Dorsolateral prefrontal cortex (tissue), 122 donors: ENCODE measurements at places on chromosomes 3 and 15. TPM values are rescaled to one million over a fixed set of nuclear protein-coding genes. Genes with fewer than 3 reads are reported as not detected.

Gene LYZL4
- total RNA-seq, result 0.96 TPM

Gene STARD9
- total RNA-seq, result 38.7 TPM

- no peak for DNase-seq
Measured at GRCh38 chr3:89306540-89306939, 199.1 kb downstream of the EPHA3 start.

- no peak for DNase-seq
Measured at GRCh38 chr3:100060685-100061484, 53.4 kb downstream of the FILIP1L start.

DNA sequence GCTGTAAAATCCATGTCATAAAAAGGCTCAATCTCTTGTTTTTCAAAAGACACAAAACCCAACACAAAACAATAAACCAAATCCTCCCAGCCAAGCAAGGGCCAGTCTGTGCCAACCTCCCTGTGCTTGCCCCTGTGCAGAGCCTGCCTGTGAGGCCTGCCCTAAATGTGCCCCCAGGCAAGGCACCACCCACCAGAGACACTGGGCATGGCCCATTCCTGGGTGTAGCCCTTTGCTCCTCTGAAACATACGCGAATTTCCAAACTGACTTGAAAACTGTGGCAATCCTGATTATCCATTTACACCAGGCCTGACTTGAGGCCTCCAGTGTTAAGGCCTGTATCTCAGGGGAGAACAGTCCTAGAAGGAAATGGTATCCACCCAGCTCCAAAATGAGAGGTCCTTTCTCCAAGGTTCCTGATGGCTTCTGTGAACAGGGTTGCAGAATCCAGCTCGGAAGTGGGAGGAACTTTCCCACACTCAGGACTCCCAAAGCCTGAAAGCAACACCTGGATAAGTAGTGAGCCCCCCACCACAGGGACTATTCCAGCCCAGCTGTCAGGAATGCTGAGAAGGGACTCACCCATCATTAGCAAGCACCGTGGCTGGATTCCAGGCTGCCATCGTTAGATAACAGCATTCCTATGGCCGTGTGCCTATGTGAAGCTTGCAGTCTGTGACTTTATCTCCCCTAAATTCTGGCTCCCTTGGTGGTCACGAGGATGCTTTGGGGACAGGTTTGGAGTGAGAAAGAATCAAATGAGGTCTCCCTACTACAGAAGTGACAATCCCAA lies 61.8 kb downstream of the CACNA2D2 start:
- no peak for DNase-seq

GRCh38 chr15:46525984-46526725 lies 891.3 kb downstream of the SQOR start:
- DNase-seq, result no peak

- no peak for DNase-seq
Measured at GRCh38 chr3:100131241-100131640, 16.9 kb upstream of the FILIP1L start.

GRCh38 chr3:151265866-151266265 lies 12.5 kb downstream of the P2RY14 start:
- DNase-seq, result no peak

DNA sequence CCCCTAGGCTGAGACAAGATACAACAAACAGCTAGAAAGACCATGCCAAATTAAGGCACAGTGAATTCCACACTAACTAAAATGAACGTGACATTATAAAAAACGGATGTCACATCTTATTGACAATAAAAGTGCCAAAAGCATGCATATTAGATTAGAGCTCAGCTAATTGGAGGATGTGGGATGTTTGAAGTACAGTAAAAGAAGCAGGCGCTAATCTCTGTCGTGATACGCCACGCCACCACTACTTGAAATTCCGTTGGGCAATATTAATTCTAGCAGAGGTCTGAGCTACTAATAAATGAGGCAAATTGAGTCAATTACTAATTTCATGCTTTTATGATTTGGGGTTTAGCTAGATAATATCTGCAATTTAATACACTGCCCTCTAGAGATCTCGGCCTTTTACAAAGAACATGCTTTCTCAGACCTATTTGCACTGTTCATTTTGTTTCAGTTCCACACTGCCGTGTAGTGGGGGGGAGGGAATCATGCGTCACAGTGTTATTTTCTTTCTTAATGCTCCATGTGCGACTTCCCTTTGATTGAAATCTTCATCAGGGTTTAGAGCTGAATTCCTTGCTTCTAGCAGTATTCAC lies 52.9 kb upstream of the ROBO2 start:
- DNase-seq, result no peak
